ENCODE measurements at places on chromosomes 12 and 14.
A peak's percentile ranks its signal among the peaks of the same experiment; 100 is the strongest.

GRCh38 chr12:122729583-122730214, 945 bp downstream of the HCAR1 start:
- no peak for DNase-seq

- DNase-seq, result no peak
Measured at GRCh38 chr12:121911824-121912585, 6.4 kb upstream of the CFAP251 start.

GRCh38 chr12:68521321-68521839, 89.3 kb upstream of the RAP1B start:
- DNase-seq, result no peak

DNA sequence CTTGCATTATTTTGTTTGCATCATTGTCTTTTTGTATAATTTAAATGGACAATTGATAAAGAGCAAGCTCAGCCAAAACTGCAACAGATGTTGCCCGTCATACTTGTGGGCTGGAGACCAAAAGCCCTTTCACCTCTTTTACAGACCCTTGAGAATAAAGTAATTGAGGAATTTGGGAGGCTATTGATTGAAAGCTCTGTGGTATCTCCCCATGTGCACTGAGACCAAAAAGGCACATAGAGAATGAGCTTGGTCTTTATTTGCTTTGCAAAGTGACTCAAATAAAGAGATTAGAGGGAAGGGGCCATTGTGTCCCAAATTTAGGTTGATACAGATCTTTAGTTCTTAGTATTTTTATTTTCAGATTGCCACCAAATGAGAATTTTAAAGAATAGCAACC, 617.6 kb downstream of the TRHDE start:
- no peak for DNase-seq

- DNase-seq, result no peak
Measured at GRCh38 chr12:50600364-50600763, 95.6 kb downstream of the DIP2B start.

DNA sequence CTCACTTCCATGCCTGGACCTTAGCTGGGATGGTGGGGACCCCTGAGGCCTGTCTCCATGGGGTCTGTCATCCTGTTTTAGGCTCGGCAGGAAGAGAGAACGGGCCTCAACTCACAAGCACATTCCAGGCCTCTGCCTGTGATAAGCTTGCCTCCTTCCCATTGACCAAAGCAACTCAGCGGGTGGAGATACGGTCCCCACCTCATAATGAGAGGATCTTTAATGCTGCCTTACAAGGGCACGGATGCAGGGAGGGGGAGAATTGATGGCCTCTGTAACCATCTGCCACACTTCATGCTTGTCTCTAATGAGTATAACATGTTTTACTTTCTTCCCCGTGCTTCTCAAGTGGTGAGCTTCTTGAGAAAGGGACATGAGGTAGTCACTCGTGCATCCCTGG, 50.0 kb downstream of the GLT1D1 start:
- DNase-seq, result no peak

DNA sequence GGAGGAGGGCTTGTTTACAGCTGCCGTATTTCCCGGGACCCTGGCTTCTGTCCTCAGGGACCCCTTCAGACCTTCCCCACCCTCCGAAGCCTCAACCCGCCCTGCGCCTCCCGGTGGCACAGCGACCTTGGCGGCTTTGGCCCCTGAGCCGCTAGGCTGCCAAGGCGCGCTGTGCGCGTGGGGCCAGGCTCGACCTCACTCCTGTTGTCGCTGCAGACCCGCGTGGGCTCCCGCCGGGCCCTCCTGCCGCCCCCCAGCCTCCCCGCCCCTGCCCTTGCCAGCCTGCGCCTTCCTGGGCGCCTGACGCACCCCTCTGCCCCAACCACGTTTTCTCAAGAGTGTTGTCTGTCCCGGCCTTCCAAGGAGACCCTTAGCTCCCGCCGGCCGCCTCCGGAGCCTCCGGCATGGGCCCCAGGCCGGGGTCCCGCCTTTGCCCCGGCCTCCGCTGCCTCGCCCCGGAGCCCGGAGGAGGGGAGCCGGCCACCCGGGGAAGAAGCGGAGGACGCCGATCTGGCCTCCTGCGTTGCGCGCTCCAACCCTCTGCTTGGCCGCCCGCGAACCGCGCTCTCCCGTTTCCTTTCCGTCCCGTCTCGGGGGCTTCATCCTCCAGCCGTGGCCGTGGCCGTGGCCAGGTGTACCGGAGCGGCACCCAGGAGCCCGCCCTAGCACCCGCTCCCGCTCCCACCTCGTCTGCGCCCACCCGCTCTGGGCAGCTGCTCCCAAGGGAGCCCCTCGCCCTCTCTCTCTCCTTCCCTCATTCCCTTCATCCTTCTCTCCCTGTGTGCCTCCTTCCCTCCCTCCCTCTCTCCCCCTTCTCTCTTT, 19.9 kb downstream of the PPP2R5C start:
- DNase-seq, result no peak

GRCh38 chr14:23129759-23130316, 10.8 kb upstream of the CEBPE start:
- DNase-seq, result no peak

DNA sequence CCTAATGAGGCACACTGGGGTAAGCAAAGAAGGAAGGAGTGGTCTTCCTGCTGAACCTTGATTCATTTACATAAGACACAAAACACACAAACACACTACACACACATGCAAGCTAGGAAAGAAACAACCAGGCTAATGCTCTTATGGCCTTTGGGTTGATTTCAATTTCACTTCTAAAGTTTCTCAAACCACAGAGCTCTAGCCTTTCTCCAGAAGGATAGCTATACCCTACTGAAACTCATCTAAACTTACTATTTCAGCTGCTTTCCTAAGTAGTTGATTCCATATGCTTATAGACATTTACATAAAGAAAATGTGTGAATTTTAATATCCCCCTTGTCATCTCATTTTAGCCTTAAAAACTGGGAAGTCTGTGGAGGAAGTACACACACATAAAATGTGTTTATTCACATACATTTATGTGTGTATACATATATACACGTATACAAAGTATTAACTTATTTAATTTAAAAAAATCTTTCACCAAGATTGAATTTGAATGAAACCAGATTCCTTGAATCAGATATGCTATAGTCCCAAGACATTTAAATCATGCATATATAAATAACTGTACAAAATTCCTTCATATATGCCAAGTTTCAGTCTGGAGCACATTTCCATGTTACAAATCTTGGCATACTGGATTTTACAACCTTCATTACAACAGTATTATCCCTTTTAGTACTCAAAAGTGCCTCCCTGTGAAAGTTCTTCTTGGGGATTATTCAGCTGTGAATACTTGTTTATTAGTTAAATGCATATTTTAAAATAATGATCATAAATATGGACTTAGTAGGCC, 231.8 kb upstream of the NPAS3 start:
- DNase-seq, result no peak

GRCh38 chr12:96886998-96887677, 19.9 kb upstream of the NEDD1 start:
- no peak for DNase-seq

DNA sequence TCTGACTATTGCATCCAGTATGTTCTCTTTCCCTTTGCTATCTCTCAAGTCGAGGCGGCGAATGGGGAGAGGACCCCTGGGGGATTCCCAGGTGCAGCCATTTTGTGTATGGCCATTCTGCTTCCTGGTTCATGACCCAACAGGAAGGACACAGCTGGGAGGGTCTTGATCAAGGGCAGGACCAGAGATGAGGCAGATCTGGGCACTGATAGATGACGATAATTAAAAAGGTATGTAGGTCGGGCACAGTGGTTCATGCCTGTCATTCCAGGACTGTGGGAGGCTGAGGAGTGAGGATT, 73.9 kb downstream of the EID3 start:
- DNase-seq, result no peak

DNA sequence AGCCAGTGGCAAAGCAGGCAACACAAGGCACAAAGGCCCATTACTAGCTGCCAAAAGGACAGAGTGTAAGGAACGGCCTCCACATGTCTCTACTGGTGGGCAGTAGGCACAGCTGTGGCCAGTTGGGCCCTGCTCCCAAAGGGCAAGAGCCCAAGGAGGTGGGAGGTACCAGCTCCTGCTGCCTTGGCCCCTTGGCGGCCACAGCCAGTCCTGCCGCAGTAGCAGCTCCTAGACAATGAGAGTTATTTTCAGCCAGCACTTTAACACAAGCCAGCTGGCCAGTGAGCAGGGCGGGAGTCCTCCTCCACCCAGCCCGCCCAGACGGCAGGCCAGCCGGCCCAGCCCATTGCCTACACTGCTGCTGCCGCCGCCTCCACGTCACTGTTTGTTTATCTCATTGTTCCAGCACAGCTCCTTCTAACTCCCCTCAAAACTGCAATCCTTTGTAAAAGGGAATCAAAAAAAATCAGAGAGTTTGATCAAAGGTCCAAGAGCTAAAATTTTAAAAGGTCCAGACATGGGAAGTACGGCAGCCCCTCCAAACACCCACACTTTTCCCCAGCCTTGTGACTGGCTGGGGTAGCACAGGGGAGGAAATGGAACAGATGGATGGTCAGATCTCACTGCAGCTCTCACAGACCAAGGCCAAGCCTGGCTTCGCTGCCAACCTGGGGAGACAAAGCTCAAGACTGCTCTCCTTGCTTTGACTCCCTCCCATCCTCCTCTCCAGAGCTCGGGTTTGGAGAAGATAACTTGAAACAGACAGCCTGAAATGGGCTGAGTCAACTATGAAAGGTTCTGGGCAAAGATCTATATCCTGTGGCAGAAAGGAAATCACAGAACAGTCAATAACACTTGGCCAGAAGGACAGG, 33.5 kb downstream of the FMNL3 start:
- DNase-seq, result peak; percentile 87

DNA sequence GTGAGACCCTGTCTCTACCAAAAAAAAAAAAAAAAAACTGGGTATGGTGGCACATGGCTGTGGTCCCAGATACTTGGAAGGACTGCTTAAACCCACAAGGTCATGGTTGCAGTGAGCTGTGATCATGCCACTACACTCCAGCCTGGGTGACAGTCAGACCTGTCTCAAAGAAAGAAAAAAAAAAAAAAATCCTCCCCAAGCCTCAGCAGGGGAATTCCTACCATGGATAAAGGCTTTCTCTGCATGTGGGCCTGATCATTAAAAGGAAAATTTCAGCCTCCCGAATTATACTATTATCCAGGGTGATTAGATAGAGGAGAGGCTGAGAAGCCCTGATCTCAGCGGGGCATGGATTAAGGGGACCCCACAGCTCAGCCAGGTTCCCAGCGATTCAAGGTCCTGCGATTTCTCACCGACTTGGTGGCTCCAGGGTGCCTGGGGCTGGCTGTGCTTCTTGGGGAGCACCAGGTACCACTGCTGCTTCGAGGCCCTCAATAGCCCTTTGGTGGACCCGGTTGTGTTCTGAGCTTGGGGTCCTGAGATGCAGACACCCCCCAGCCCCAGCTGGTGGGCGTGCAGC, 5.6 kb downstream of the SH2B3 start:
- no peak for DNase-seq

GRCh38 chr12:25926536-25926935, 31.9 kb upstream of the RASSF8 start:
- DNase-seq, result no peak

DNA sequence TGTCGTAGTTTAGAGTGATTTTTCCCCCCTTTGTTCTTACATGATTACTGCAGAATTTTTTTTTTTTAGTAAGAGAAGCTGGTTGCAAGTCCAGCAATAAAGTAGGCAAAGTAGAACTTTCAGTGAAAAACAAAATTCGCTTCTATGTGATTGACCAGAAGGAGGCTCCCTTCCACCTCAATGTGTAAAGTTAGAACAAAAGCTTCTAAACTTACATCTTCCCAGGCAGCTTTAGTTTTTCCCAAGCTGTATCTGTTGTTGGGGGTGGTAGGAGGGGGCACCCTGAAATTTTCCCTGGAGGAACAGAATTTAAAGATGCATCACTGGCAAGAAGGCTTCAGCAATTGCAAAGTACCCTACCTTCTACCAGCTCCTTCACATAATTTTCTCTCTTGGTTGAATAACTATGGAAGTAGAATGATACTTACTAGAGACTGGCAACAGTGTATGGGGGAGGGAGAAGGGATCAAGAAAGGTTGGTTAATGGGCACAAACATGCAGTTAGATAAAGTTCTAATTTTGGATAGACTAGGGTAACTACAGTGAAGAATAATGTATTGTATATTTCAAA, 87.3 kb upstream of the E2F7 start:
- DNase-seq, result no peak

DNA sequence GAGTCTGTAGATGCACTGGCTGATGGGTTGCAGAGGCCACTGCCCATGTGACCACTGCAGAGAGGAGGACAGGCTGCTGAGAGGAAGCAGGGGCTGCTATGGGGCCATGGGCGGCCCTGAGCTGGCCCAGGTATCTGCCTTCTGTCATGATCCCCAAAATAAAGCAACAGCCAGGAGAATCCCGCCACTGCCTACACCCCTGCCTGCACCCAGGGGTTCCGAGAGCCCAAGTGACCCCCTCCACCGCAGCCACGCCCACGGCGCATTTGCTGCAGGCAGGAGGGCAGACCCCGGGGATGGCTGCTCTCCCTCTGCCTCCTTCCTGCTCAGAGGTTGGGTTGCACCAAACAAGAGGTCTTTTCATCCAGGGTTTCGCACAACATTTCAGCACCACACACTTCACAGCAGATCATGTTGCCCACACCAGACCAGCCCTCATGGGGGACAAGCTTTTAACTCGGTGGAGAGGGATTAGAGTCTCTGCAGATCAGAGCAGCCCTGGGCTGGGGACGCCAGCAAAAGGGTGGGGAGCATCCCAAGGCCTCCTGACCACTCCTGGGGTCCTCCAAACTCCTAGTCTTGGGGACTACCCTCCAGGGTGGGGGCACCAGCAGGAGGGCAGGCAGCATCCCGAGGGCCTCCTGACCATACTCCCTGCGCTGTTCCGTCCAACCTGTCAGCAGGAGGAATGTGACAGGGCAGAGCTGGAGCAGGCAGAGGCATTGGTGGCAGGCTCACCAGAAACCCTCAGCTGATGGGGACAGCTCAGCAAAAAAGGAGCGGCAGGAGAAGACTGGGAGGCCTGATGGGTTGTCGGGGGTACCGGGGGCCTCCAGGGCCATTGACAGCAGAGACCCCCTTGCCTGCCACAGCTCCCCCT, 14.1 kb downstream of the CCDC85C start:
- no peak for DNase-seq

GRCh38 chr14:33678005-33678404, 272.9 kb downstream of the EGLN3 start:
- DNase-seq, result no peak

DNA sequence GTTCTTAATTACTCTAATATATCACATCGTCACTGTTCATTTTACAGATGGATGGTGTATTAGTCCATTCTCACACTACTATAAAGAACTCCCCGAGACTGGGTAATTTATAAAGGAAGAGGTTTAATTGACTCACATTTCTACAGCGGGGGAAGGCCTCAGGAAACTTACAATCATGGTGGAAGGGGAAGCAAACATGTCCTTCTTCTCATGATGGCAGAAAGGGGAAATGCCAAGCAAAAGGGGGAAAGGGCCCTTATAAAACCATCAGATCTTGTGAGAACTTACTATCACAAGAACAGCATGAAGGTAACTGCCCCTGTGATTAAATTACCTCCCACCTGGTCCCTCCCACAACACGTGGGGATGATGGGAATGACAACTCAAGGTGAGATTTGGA, 6.5 kb downstream of the TMBIM4 start:
- no peak for DNase-seq

GRCh38 chr14:81273961-81274575, 53.3 kb upstream of the GTF2A1 start:
- DNase-seq, result no peak

GRCh38 chr14:77498984-77499527, 440 bp upstream of the ISM2 start:
- DNase-seq, result no peak

Measured in nucleus accumbens (tissue), 56 donors.